ENCODE measurements at places on chromosomes 7 and 10. TPM values are rescaled to one million over a fixed set of nuclear protein-coding genes. Genes with fewer than 3 reads are reported as not detected.

Gene SLC13A1
- total RNA-seq, result not detected

Gene ZYX
- 93.1 TPM for total RNA-seq

Gene C1GALT1
- total RNA-seq, result 47.5 TPM

Gene LRIT1
- not detected for total RNA-seq

Gene AEBP1
- total RNA-seq, result 309 TPM
